ENCODE measurements at places on chromosomes 1 and 21.

DNA sequence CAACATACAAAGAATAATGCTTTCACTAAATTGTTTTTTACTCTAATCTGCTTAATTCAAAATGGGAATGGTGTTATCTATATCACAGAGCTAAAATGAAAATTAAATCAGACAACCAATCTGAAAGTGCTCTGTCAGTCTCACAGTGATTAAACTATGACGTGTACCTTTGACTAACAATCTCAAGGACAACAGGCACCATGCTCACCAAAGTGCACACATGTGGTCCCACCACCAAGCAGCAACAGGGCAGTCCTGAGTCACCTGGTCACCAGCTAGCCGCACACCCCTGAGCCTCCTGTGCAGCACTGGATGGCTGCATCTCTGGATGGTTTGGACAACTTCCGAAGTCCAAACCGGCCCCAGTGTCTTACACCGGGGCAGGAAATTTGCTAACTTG lies 54.5 kb upstream of the NADK start:
- no peak for DNase-seq

- no peak for DNase-seq
Observed at GRCh38 chr1:225476100-225476511, 48.3 kb upstream of the LBR start.

DNA sequence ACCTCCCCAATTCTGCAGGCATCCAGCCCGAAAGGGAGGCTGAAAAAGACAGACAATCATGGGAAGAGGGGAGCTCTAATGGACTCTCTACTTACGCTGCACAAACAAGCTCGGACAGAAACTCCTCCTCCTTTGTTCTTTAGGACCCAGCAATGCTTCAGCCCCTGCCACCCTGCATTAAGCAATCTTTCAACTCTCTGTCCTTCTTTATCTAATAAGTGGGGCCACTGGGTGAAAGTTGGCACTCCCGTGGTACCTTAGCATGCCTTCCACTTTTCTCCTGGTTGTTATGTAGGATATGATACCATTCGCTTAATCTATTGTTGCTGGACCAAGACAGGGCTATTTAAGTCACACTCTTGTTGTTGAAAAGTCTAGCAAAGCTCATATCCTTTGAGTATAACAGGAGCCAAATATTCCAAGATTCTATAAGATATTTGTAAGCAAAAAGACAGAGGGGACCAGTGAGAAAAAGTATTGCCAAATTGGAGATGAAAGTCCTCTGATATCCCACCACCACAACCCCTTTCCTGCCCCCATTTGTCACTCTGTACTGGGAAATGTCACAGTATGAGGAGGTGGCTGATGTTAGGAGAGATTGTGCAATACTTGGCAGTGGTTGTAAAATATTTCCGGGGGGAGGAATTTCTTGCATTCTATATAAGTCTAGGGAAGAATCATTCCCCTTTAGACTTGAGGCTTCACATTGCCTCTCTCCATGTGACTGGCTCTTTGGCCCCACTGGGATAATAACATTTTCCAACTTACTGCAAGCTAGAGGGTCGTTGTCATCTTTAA lies 137.3 kb upstream of the GJB5 start:
- no peak for DNase-seq

- DNase-seq: no peak
Observed at GRCh38 chr1:112985123-112985522, 29.1 kb upstream of the SLC16A1 start.

GRCh38 chr1:210700511-210700910 lies 371.8 kb downstream of the HHAT start:
- peak; percentile 46 for DNase-seq

GRCh38 chr1:112869895-112870294 lies 86.1 kb downstream of the SLC16A1 start:
- no peak for DNase-seq

GRCh38 chr21:41254090-41254700 lies 62.4 kb upstream of the FAM3B start:
- DNase-seq: no peak

GRCh38 chr1:225654688-225655508 lies 2.0 kb upstream of the ENAH start:
- DNase-seq: no peak

DNA sequence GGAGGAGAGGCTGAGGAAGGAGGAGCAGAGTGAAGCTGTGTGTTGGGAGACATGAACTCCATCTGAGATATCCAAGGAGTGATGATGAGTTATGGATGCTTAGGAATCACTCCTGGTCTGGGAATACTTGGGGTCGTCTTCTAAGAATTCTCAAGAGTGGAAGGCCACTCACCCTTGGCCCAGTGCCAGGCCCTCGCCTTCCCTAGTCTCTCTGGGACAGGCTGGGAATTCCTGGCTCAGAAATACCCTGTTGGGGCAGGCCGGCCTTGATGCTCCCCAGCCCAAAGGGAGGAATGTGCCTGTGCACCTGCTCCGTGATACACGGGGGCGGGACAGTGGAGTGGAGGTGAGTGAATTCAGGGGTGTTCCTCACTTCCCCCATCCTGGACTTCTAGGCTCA lies 12.6 kb upstream of the LMNA start:
- no peak for DNase-seq

DNA sequence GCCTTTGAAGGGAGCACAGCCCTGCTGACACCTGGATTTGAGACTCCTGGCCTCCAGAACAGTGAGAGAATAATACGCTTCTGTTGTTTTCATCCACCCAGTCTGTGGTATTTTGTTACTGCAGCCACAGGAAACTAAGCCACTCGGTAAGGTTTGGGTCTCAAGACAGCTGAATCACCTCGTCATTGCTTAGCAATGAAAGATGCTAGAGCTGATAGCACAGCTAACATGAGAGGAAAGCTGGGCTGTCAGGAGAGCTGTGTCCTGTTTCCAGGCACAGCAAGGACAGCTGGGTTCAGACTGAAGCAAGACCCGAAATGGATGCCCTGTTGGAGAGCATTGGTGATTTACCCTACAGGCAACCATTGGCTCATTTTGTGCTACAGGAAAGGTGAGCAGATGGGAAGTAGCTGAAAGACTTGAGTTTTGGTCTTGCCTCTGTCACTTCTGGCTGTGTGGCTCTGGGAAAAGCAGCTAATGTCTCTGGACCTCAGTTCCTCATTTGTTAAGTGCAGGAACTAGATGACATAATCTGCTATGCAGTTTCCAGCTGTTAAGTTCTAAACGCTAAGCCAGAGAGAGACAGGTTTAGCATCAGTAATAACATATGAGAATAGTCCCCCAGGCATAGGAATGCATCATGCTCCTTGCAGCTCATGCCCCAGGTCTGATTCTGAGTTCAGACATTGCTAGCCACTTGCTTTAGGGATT lies 58.0 kb downstream of the CLIC6 start:
- DNase-seq: no peak

DNA sequence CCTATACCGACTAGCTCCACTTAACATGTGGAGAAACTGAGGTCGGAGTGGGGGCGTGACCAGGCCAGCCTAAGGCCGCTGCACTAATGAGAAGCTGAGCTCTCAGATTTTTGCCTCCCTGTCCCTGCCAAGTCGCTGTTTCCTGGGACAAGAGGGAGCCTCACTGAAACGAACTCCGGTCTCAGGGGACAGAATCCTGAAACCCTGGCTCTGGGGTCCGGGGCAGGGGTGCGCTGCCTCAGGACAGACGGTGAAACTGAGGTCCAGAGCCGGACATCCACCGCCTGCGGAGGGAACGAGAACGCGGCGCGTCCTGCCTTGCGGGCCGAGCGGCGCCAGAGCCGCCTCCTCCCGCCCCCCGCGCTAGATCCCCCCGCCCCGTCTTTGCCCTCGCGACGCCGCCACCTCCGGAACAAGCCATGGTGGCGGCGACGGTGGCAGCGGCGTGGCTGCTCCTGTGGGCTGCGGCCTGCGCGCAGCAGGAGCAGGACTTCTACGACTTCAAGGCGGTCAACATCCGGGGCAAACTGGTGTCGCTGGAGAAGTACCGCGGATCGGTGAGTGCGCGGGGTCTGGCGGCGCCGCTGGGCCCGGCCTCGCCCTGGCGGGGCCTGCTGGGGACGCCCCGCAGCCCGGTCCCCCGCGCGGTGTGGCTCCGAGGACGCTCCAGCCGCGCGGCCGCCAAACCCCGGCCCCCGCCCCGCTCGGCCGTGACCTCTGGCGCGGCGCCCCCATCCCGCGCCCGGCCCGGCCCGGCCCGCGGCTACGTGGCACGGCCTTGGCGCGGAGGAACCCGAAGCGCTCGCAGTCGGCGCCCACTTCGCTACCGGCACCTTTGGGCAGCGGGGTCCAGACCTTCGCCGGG lies at the start of gene GPX7:
GPX7 (plus strand) TSS at position 381 of the 865 bp plus-strand sequence; CDS start at position 420, 39 bp downstream.
- DNase-seq: peak; percentile 75

GRCh38 chr1:27527890-27528817 lies 38.2 kb upstream of the WASF2 start:
- peak; percentile 70 for DNase-seq

DNA sequence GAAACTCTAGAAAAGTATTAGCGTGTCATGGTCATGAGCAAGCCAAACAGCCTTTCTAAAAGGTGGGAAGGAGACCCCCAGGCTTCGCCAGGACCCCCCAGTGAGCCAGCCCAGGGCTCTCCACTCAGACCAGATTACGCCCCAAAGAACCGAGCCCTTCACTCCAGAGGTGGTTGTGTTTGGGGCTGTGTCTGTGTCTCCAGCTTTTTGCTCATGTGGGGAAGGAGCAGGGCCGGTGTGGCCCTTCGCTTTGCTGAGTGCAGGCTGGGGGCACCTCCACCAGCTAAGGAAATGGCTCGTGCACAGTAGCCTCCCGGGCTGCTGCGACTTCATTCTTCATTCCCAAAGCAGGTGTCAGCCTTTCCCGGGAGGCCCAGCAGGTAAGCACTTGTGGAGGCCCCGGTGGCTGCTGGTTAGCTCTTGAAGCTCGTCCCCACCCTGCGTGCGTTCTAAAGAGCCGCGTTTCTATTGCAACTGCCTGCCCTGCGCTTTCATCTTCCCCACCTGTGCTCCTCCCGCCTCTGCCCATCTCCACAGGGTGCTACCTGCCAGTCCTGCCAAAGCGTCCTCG lies 531 bp downstream of the TSPEAR start:
- no peak for DNase-seq

- DNase-seq: no peak
Observed at GRCh38 chr21:35135481-35135880, 86.4 kb upstream of the RUNX1 start.

DNA sequence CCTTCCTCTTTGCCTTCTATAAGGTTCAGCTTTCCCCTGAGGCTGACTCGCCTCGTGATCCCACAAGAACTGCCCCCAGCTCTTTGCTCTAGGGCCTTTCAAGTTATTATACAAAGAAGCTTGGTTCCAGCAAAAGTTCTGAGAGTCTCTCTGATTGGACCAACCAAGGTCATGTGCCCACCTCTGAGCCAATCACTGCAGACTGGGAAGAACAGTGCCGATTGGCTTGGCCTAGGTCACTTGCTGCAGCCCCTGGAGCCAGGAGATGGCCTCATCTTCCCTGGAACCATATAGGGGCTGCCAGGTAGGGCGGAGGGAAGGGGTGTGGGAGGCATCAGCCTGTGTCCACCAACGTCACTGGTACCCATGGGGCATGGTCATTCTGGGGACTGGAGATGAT lies 22.8 kb downstream of the TAS1R2 start:
- DNase-seq: no peak

DNA sequence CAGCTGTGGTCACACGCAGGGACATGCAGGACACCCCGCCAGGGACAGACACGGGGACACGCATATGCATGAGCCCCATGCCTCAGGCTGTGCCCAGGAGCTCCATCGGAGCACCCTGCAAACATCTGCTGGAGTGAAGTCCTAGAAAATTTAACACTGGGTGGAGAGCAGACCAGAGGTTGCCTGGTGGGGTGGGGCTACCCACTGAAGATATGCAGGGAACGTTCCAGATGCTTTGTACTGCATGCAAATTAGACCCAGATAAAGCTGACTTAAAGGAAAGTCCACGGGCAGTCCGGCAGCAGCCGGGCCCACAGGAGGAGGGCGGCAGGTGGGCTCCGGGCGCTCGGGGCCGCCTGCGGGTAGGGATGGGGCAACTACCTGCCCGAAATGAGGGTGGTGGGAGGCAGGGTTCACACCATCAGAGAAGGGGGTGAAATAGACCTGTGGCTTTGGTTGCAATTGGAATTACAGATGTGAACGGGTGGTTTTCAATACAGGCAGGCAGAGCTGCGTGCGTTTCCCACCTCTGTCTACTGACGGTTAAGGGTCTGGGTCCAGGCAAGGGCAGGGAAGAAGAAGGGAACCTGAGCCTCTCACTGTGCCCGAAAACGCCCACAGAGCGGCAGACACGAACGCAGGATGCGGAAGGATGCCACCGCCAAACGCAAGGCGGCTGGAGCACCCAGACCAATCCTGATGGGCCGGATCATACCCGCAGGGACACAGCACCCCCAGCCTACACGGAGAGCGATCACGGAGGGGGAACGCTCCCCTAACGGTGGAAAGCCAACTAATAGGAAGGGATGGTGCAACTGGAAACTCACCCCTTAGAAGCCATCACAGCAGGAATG lies 21.0 kb downstream of the CFAP74 start:
- DNase-seq: no peak

DNA sequence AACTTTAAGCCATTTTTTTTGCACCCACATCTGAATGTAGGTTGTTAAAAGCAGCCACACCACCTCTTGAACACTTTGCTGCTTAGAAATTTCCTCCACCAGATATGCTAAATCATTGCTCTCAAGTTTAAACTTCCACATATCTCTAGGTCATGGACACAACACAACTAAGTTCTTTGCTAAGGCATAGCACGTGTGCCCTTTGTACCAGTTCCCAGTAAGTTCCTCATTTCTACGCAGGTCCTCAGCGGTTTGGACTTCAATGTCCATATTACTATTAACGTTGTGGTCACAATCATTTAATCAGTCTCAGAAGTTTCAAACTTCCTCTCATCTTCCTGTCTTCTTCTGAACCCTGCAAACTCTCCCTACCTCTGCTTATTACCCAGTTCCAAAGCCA lies 661.6 kb upstream of the PKN2 start:
- no peak for DNase-seq

- DNase-seq: no peak
Observed at GRCh38 chr1:177181280-177181630, 10.5 kb downstream of the BRINP2 start.

DNA sequence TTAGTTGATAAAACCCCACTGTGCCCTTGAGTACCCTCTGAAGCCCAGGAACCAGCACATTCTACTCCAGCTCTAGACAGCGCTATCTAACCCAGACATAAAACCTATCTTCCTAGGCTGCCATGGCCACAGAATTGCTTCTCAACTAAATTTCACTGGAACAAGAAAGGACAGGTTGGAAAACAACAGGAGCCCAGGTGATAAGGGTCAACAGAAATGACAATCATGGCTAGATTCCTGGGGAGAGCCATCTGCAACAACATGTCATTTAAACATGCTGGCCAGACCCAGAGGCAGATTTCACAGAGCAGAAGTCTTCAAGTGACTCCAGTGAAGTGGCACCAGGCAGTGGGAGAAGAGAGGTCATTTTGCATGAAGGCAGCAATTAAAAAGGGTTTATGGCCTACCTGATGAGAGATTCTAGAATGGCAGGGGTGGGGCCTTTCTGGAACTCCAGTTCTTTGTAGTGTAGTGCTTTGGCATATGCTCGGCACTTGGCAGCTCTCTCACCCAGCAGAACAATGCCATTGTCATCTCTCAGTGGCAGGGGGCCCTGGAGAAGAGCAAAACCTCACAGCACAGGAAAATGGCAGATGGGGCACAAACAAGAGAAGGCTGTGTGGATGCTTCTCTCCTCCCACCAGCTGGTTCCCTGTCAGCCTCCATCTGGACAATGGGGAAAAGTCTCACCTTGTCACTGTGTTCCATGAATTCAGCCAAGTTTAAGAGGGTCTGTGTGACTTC lies 9.9 kb downstream of the ANGPTL7 start:
- DNase-seq: no peak
